ENCODE measurements at places on chromosomes 2 and 18.

DNA sequence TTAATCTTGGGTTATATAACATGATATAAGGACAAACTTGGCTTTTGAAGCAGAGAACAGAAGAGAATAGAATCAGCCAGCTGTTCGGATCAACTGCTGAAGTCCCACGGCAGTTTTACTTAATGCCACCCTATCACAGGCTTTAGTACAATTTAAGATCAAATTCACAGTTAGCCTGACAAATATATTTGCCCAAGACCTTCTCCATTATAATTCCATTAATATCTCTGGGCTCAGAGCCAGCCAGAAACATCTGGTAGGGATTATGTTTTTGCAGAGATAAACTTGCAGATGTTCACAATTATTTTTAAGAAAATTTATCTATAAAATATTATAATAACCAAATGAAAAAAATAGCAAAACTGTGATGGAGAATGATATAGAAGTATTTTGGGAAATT is 381.4 kb downstream of the RAD51AP2 start:
- no peak for DNase-seq

- no peak for DNase-seq
These were observed 5.4 kb downstream of the CD302 start for GRCh38 chr2:159792599-159792998.

GRCh38 chr18:8036551-8036950 is 469.4 kb downstream of the PTPRM start:
- no peak for DNase-seq

DNA sequence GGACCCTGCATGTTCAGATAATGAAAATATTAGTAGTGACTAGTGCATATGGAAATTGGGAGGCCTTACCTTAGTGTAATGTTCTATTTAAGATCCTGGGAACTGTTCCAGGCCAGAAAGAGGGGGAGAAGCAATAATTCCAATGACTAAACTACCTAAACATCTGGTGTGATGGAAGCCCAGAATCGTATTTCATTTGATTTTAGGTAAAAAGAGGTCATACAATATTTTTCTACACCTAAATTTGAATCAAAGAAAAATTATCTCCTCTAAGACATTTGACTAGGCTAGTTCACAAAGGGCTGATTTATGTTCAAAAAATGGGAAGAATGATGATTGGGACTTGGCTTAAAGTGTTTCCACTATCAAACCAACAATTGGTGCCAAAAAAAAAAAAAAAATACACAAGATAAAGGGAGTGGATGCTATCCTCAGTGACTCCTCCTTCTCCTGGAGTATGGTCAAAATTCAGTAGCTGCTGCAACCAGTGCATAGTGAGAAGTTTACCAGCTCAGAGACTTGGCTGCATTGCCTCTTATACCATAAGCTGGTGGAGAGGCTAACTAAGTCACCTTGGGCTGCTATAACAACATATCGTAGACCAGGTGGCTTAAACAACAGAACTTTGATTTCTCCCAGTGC is 1038.3 kb upstream of the ACVR2A start:
- no peak for DNase-seq

All from GM18507 (cell line).